ENCODE measurements at places on chromosomes 2 and 18.

- DNase-seq, result no peak
Observed at GRCh38 chr2:43518181-43518580, 77.7 kb downstream of the THADA start.

DNA sequence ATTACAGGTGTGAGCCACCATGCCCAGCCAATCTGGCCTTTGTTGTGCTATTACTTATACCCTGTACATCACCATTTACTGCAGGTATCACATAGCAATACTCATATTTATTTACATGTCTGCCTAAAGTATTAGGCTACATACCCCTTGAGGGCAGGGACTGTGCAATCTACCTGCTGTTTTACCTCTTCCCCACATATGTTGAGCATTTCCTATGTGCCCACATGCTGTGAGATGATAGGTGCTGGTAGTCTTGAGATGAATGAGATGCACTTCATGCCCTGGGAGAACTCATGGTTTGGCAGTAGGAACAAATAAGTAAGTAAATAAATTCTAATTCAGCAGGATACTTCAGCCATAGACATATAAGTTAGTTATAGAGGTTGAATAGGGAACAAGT lies 59.2 kb downstream of the TTC39C start:
- no peak for DNase-seq

DNA sequence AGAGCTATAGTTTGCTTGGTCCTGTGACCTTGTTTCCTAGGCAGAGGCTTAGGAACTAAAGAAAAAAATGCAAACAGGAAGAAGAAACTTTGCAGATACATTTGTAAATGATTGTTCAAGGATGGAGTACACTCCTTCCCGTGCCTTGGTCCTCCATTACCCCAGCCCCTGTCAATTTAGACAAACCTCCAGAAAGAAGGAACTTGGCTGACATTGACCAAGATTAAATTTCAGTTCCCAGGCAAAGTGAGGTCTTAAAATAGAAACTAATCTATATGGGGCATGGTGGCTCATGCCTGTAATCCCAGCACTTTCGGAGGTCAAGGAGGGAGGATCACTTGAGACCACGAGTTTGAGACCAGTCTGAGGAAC lies 179.9 kb upstream of the FN1 start:
- no peak for DNase-seq

GRCh38 chr2:120561379-120562035 lies 174.2 kb upstream of the GLI2 start:
- no peak for DNase-seq

DNA sequence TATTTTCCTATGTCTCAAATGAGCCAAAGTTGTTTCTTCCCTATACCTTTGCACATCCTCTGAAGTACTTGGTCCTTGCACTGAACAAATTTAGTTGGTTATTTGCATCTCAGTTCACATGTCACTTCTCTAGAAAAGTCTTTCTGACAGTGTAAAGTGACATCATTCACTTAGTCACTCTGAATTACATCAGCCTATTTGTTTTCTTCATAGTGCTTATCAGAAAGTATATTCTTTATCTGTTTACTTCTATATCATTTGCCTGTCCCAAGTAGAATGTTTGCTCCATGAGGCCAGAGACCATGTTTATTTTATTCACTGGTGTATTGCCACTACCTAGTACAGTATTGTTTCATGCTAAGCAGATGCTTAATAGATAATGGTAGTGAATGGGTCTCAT lies 173.7 kb downstream of the HNMT start:
- DNase-seq, result no peak

DNA sequence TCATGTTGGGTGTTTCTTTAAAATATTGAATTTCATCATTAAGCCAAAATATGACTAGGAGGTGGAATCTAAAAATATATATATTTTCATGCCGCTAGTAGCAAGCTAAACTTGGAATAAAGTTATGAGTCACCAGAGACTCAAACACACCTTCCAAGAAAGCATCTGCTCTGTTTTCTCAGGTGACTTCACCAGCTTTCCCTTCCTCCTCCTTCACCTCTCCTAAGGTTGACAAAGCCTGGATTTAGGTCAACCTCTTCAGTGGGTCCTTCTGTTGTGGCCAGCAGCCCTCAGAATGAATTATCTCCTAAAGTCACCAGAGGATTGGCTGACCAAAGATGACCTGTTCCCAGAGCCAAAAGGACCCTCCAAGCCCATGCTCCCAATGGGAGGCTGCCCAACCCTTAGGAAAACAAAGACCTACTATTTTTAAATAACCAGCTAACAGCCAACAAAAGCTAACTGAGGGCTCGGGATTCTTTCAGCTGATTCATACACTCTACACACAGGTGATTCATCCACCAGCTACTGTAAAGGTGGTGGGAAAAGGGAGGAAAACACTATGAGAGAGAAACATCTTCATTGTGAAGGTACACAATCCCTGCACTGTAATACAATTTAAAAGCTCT lies 113.9 kb downstream of the MYO5B start:
- no peak for DNase-seq

- no peak for DNase-seq
Observed at GRCh38 chr2:44751754-44752479, 189.6 kb upstream of the SIX3 start.

- no peak for DNase-seq
Observed at GRCh38 chr2:65558743-65559142, 126.3 kb upstream of the SPRED2 start.

GRCh38 chr18:48546396-48546795 lies 7.6 kb downstream of the CTIF start:
- no peak for DNase-seq

- DNase-seq, result no peak
Observed at GRCh38 chr2:174577967-174578589, 19.5 kb downstream of the WIPF1 start.

GRCh38 chr2:188511346-188511745 lies 219.7 kb downstream of the GULP1 start:
- DNase-seq, result no peak

DNA sequence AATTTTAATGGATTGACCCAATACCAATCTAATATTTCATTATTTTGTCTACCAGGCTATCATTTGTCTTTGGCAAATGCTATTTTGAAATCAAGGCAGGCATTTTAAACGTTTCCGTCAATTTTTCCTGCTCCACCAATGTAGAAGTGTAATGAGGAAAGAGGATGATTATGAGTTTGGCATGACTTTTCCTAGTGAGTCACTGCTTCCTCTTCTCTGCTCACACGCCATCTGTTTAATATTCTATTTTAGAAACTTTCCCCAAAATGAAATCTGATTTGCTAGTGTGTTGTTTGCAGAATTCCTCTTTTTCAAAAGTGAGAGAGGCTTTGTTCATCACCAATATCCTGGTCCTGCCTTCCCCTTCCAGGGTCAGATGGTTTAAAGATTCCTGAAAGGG lies 42.5 kb upstream of the PID1 start:
- DNase-seq, result no peak

DNA sequence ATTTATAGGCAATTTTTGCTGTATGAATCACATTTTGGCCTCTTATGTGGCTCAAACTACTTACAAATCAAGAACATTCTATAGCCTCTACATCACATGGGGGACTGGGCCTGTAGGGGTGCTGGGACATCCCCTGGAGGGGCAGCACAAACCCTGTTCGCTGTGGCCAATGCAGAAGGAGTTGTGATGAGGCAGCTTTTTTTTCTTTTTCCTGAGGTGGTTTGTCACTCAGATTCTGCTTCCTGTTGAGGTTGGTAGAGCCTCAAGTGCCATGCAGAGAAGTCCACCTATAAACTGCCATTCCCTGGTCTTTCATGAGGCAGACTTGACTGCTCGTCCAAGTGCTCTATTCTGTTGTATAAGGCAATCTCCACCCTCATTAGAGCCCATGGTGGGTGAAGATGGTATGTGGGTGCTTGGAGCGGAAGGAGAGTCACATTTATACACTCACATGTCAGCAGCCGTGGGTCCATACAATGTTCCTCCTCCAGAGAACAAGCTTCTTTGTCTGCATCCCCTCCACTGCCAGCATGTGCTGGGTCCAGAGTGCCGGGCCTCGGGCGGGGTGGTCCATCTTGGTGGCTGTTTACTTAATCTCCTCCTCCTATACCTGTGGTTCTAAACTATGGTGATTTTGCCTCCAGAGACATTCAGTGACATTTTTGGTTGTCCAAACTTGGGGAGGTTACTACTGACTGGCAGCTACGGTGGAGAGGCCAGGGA lies 120.3 kb downstream of the ACOXL start:
- no peak for DNase-seq

GRCh38 chr2:15799432-15799827 lies 140.9 kb upstream of the MYCN start:
- no peak for DNase-seq

GRCh38 chr2:40352703-40353099 lies 99.2 kb downstream of the SLC8A1 start:
- DNase-seq, result no peak

DNA sequence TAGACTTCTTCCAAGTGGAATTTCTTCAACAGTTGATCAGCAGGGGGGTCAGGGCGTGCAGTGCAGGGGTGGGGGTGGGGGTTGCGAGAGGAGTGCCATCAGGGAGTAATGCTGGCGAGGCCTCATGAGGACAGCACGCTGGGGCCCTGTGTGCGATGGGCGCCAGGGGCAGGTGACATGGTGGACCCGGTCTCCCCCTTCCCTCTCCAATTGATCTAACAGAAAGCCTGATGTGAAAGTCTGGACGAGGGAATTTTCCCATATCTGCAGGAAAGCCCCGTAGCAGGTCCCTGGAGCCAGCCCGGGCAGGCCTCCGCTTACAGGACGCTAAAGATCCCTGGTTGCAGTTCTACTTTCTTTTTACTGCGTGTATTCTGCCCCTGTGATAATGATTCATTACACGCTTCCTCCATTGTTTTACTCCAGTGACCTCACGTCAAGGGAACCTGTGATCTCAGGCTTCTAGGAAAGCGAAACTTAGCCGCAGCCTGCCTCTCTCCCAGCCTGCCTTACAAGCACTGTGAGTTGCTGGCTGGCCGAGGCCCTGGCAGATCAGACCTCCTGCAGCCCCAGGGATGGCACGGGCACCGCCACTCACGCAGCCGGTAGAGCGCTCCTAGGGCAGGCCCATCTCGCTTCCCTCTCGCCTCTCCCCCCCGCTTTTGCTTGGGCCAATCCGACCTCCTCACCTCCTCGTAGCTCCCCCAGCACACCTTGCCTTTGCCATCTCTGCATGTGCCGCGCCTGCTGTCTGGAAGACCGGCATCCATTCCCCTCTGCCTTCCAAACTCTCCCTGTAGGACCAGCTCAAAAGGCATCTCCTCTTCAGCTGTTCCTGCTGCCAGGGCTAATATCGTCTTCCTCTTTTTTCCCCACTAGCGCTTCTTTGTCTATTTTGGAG lies 19.2 kb downstream of the NEURL3 start:
- DNase-seq, result peak; percentile 37

GRCh38 chr2:98669675-98670074 lies 61.3 kb downstream of the MGAT4A start:
- DNase-seq, result no peak

DNA sequence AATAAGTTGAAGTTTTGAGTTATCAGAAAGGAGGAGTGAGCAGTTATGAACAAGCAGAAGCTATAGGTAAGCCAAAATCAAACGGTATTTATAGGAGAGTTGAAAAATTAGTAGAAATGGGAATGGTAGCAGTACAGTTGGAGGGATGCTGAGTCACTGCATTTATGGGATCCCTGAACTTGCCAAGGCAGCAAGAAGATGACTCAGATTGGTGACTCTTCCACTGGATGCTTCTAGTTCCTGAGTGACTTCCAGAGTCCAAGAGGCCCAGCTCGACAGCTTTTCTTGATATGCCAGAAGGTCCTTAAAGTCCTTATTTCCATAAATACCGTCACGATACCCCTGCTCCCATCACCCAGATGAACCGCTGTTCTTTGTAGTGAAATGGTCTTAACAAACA lies 31.1 kb upstream of the ACTR3 start:
- DNase-seq, result no peak

- no peak for DNase-seq
Observed at GRCh38 chr18:24934258-24934932, 417.6 kb downstream of the ZNF521 start.

GRCh38 chr2:233185963-233186362 lies 65.5 kb upstream of the ATG16L1 start:
- no peak for DNase-seq

- DNase-seq, result no peak
Observed at GRCh38 chr2:108571286-108571685, 37.0 kb downstream of the LIMS1 start.

GRCh38 chr2:146079216-146079615 lies 1559.3 kb upstream of the ZEB2 start:
- no peak for DNase-seq

GRCh38 chr18:44521668-44522022 lies 159.0 kb upstream of the SETBP1 start:
- no peak for DNase-seq

DNA sequence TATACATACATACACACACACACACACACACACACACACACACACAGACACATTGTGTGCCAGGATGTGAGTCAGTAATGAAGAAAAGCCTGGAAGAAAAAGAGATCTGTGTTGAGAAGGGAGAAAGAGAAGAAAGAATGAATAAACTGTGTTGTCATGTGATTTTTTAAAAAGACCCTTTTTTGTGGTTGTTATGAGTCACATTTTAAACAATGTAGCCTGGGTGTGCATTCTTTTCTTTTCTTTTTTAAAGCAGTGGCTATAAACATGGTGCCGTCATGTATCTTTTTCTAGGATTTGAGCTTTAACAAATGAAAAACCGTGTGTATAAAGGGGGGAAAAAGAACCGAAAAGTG lies 87.2 kb downstream of the NRP2 start:
- no peak for DNase-seq

GRCh38 chr2:46816846-46817726 lies 98.5 kb downstream of the MCFD2 start:
- no peak for DNase-seq

- no peak for DNase-seq
Observed at GRCh38 chr2:174606336-174606735, 8.7 kb upstream of the WIPF1 start.

DNA sequence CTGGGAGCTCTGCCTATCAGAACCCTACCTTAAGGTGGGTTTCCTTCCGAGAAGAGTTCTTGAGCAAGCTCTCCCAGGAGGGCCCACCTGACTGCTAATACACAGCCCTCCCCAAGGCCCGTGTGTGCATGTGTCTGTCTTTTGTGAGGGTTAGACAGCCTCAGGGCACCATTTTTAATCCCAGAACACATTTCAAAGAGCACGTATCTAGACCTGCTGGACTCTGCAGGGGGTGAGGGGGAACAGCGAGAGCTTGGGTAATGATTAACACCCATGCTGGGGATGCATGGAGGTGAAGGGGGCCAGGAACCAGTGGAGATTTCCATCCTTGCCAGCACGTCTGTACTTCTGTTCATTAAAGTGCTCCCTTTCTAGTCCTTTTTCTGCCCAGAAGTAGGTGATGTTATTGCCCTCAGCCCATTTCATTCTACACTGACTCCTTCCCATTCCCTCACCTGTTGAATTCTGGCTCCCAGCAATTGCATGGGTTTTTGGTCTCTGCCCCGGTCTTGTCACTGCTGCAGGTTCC lies 6.5 kb downstream of the TMEM37 start:
- DNase-seq, result no peak

GRCh38 chr2:201837391-201837790 lies 31.1 kb downstream of the CDK15 start:
- DNase-seq, result no peak

GRCh38 chr2:12348216-12348615 lies 368.5 kb upstream of the TRIB2 start:
- DNase-seq, result no peak
